Natural killer cell treated with Interleukin-12 subunit alpha and Interleukin-12 subunit beta and Interleukin-15 and Interleukin-18, amount 100 ng/mL, for 72 hours (primary cell): ENCODE measurements at places on chromosomes 2 and 18. TPM values are rescaled to one million over a fixed set of nuclear protein-coding genes. Genes with fewer than 3 reads are reported as not detected.

DNA sequence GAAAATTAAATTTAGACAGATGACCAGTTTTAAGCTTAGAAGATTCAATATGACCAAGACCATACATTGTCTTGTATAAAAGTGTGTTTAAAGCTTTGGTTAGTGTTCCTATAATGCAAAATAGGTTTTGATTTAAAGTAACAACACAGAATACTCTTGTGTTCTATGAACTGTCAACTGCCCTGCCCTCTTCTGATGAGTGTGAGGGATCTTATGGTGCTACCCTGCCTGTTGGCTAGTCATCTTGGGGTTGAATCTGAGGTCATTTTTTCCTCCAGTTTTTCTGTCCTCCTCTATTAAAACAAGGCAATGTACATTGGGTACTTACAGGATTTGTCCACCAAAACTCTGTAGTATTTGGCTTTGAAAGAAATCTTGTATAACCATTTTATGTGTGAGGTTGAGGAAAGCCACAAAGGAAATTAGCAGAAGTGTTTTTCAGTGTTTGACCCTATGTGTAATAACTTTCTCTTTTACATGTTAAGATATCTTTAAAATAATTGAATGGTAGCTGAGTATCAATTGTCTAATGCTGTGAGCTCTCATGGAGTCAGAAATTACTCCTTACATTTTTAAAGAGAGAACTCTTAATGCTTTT lies 129.1 kb downstream of the SPTBN1 start:
- peak overlapping the region; percentile 51 for H3K27ac ChIP-seq
- no peaks in the 10 kb centered on the region for H3K27me3 ChIP-seq
- peak overlapping the region; percentile 39 for H3K4me3 ChIP-seq
- no peak for DNase-seq
- H3K36me3 ChIP-seq = no peaks in the 10 kb centered on the region
- H3K4me1 ChIP-seq = peaks cover 46% of the 10 kb centered on the region

DNA sequence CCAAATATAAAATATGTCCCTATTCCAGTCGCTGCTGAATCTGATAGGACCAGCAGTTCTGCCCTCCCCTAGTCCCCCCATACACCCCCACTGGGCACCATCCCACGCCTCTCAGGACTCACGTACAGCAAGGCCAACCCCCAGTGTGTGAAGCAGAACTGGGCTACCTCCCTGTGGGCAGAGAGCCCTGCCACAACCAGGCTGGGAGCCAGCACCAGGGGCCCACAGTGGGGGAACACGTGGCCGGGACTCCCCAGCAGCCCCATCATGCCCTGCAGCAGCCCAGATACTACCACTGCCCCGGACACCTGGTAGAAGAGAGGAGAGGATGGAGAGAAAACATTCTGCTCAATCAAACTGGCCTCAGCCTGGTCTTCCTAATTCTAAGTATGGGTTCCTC lies 1.3 kb downstream of the SLC23A3 start:
- H3K27ac ChIP-seq = no peak overlapping the region
- H3K36me3 ChIP-seq = peaks cover 6% of the 10 kb centered on the region
- no peak overlapping the region for H3K4me3 ChIP-seq
- DNase-seq = no peak

- no peak for DNase-seq
- peaks cover 50% of the 10 kb centered on the region for H3K4me1 ChIP-seq
- H3K27me3 ChIP-seq = no peaks in the 10 kb centered on the region
- H3K36me3 ChIP-seq = no peaks in the 10 kb centered on the region
- H3K27ac ChIP-seq = peak overlapping the region; percentile 94
Observed at GRCh38 chr2:239316562-239317465, 84.0 kb downstream of the HDAC4 start.

The LCLAT1 gene
- total RNA-seq = 25.5 TPM

- DNase-seq = no peak
- H3K4me3 ChIP-seq = no peak overlapping the region
- H3K27me3 ChIP-seq = no peaks in the 10 kb centered on the region
- no peak overlapping the region for H3K27ac ChIP-seq
Observed at GRCh38 chr2:192277494-192278109, 82.9 kb upstream of the TMEFF2 start.

GRCh38 chr2:99974682-99975375 lies 167.6 kb downstream of the AFF3 start:
- no peaks in the 10 kb centered on the region for H3K4me1 ChIP-seq
- no peak overlapping the region for H3K4me3 ChIP-seq
- no peak for DNase-seq
- no peaks in the 10 kb centered on the region for H3K36me3 ChIP-seq
- H3K27ac ChIP-seq = no peak overlapping the region

DNA sequence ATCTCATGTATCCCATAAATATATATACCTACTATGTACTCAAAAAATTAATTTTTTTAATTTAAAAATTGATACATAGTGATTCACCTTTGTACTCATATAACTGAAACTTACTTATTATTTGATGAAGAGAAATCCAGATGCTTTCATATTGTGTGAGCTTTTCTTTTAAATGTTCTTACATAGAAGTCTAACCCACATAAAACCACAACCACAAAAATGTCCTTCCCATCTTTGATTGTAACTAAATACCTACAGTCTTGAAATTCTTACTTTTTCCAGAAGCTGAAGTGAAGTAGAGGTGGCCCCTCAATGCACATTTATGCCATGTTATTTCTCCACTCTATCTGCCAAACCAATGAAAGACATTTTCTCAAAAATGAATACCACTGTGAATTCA lies 117.9 kb upstream of the COL5A2 start:
- no peaks in the 10 kb centered on the region for H3K27me3 ChIP-seq
- no peaks in the 10 kb centered on the region for H3K4me1 ChIP-seq
- no peak for DNase-seq
- H3K36me3 ChIP-seq = no peaks in the 10 kb centered on the region
